ENCODE measurements at places on chromosomes 7 and 10.

DNA sequence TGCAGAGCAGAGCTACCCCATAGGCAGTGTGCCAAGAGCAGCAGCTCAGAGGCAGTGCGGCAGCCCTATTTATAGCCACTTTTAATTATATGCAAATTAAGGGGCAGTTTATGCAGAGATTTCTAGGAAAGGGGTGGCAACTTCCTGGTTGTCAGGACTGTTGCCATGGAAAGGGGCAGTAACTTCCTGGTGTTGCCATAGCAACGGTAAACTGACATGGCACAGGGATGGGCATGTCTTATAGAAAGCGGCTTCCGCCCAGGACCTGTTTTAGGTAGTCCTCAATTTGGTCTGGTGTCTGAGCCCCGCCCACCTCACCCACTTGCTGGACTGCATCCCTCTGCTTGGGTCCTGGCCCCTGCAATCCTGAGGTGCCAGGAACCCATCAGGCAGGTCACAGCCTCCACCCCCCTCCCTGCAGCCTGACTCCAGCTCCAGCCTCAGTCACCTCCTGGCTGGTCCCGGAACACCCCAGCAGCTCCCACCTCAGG, 115.8 kb downstream of the TMEM130 start:
- no peak for DNase-seq

GRCh38 chr7:7867846-7868571, 100.6 kb upstream of the GLCCI1 start:
- DNase-seq: no peak

GRCh38 chr10:4663162-4663992, 162.6 kb upstream of the AKR1E2 start:
- peak; percentile 99 for DNase-seq

- DNase-seq: no peak
Measured at GRCh38 chr7:98594787-98595186, 22.3 kb upstream of the NPTX2 start.

DNA sequence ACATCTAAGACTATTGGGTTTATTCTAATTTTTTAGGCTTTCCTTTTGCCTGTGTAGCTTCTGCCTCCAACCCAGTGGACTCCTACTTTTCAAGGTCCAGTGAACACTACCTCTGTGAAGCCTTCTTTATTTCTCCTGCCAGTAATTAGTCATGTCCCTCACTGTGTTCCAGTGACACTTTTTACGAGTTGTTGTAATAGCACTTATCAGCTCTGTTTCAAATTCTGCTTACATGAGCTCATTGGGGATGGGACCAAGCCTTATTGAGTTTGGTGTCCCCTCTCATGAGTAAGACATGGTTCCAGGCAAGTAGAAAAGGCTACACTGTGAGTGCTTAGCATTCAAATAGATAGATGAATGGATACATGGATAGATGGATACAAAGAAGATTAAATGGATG, 184.6 kb downstream of the HIBADH start:
- DNase-seq: no peak

- DNase-seq: peak; percentile 14
Measured at GRCh38 chr7:28955718-28956607, 2.2 kb downstream of the TRIL start.

DNA sequence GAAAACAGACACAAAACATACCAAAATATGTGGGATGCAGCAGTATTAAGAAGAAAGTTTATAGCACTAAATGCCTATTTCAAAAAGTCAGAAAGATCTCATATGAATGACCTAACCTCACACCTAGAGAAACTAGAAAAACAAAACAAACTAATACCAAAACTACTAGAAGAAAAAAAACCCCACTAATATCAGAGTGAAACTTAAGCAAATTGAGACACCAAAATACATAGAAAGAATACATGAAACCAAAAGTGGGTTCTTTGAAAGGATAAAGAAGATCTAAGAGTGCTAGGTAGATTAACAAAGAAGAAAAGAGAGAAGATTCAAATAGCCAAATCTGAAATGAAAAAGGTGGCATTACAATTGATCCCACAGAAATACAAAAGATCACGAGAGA, 494.1 kb downstream of the SH2D4B start:
- no peak for DNase-seq

GRCh38 chr7:43531700-43532099, 51.2 kb upstream of the STK17A start:
- no peak for DNase-seq

Measured in astrocyte of the spinal cord (primary cell).